Fibroblast of skin of abdomen (primary cell): ENCODE measurements at places on chromosomes 12 and 14.
A peak's percentile ranks its signal among the peaks of the same experiment; 100 is the strongest.

- peak; percentile 5 for DNase-seq
Measured at GRCh38 chr12:69151254-69151764, 88.1 kb upstream of the CPSF6 start.

DNA sequence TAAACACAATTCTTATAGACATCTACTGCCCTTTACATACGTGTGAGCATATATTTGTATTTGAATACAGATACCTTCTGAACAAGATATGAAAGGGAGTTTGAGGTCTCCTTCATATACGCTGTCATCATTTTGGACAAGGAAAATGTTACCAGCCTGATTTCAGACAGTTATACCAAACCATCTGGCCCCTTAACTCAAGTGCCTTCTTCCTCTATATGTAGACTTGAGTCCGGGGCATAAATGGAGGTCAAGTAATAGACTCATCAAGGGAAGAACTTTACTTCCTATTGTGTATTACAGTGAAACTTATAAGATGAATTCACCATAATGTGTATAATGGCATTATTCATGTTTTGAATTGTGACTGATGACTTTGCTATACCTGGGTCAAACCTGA is 52.2 kb downstream of the FAR2 start:
- no peak for DNase-seq

DNA sequence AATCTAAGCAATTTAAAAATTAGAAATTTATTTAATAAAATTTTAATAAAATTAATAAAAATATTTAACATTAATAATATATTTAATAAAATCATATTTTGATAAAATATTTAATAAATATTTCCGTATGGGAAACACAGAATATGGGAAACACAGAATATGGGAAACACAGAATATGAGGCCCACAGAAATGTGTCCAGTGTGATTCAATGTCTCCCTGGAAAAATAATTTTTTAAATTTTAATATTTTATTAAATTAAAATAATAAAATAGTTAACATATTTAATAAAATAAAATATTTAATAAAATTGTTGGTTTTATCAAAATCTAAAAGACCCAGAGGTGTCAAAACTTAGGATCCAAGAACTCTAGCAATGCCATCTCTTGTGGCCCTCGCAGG is 186.4 kb downstream of the TMEM132D start:
- DNase-seq: no peak

DNA sequence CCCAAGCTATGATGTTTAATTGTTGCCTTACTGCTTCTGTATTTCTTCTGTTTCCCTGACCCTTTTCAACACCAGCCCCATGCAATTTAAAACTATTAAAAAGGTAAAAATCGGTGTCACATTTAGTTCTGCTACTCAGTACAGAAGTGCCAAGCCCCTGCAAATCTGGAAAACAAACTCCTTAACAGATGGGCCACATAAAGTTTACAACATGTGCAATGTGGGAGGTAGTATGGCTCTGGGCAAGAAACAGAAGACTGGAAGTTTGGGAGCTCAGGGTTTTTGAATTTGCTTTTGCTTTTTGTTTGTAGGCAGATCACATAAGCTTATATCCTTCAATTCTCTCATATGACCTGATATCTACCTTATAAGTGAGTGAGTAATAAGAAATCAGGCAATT is 404.0 kb upstream of the ATP2B1 start:
- no peak for DNase-seq

GRCh38 chr14:36020120-36021029 is 156.1 kb downstream of the PTCSC3 start:
- no peak for DNase-seq

GRCh38 chr12:2336409-2336829 is 283.6 kb downstream of the CACNA1C start:
- peak; percentile 95 for DNase-seq

- no peak for DNase-seq
Measured at GRCh38 chr12:25894759-25895158, 63.7 kb upstream of the RASSF8 start.

GRCh38 chr14:61753631-61754030 is 8.6 kb upstream of the SNAPC1 start:
- no peak for DNase-seq

GRCh38 chr12:131695968-131696367 is 14.9 kb upstream of the SFSWAP start:
- no peak for DNase-seq

DNA sequence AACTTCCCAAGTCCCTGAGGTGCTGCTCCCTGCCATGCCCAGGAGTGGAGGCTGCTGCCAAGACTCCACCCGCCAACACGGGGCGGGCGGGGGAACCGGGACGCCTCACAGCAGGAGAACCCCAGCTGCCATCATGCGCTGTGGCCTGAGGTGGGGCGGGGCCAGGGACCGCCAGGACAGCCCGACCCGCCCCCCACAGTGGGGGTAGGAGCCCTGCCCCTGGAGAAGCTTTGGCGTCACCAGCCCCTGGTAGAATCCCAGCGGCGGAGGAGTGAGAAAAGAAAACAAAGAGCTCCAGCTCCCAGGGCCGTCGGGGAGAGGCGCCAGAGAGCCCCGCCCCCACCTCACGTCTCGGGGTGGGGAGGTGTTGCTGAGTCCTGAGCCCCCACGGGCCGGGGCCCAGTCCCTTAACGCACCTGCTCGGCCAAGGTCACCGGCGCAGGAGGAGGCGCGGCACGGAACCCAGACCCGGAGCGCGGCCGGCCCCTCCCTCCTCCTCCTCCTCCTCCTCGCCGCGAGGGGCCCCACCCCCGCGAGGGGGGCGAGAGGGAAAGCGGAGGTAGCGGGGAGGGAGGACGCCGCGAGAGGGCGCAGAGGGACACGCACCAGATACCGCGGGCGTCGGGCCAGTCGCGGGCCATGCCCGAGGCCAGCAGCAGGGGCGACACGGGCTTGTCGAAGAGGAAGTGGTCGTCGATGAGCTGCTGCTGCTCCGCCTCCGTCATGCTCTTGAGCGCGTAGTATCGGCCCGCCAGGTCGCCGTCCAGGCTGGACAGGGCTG is 1.8 kb downstream of the CKB start:
- peak; percentile 52 for DNase-seq

DNA sequence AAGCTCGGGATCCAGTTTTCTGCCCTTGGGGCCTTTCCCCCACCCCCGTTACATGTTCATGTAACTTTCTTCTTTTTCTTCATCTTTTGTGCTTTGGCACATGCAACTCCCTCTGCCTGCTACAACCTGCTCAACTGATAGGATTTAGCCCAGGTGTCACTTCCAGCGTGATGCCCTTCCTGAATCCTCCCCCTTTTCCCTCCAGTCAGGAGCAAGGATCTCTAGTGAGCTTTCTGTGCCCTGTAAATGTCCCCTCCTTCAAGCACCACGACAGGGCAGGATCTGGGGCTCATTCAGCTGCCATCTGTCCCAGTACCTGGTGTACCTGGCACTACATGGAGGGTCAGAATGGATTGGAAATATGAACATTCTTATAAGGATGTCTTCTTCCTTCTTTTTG is 15.3 kb downstream of the PELI2 start:
- DNase-seq: no peak

DNA sequence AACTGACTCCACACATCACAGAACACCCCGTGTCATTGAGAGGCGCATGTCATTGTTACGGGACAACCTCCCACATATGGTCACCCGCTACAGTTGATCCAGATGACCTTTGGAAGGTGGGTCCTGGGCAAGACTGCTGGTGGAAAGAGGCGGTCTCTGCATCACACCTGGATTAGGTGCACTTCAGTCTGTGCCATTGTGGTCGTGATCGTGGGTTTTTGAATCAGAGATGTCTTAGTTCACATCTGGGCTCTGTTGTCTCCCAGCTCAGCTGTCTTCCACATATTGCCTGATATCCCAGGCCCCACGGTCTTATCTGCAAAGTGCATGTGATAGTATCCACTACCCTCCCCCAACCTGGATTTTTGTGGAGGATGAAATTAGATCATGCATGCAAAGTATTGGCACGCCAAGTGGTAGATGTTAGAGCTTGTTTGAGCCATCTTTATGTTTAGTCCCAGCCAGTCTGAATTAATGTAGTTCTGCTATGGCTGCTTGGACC is 208.7 kb upstream of the FOXN3 start:
- no peak for DNase-seq

DNA sequence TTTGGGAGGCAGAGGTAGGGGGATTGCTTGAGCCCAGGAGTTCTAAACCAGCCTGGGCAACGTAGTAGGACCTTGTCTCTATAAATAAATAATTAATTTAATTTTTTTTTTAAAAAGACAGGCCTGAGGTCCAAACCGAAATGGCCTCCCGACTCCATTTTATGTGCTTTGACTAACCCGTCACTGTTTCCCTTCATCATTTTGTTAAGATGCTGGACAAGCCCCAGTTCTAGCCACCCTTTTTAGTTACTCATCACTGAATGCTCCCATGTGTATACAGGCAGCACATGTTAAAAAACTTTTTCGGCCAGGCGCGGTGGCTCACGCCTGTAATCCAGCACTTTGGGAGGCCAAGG is 83.6 kb upstream of the RESF1 start:
- no peak for DNase-seq

GRCh38 chr12:32868885-32869284 is 27.7 kb downstream of the PKP2 start:
- DNase-seq: no peak

DNA sequence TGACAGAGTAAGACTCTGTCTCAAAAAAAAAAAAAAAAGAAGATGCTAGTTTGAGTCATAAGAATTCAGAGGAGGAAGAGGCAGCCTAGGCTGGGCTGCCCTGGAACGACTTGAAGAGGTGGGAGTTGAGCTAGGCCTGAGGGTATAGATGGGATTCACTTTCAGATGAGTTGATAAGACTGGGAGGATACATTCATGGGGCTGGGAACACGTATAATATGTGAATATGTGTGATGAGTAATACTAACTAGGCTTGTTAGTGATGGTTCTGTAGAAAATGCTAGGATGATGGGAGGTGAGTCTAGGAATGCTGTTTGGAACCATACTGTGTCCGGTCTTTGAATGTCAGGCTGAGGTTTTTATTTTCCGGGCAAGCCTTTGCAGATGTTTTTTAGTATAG is 9.0 kb downstream of the PLEKHA5 start:
- DNase-seq: peak; percentile 11

GRCh38 chr12:24045816-24046257 is 96.4 kb upstream of the SOX5 start:
- DNase-seq: peak; percentile 78

GRCh38 chr14:52868911-52869618 is 77.7 kb upstream of the GNPNAT1 start:
- DNase-seq: no peak

GRCh38 chr12:54294152-54294952 is 6.5 kb downstream of the NFE2 start:
- DNase-seq: no peak
